ENCODE measurements at places on chromosomes 7 and 10.

DNA sequence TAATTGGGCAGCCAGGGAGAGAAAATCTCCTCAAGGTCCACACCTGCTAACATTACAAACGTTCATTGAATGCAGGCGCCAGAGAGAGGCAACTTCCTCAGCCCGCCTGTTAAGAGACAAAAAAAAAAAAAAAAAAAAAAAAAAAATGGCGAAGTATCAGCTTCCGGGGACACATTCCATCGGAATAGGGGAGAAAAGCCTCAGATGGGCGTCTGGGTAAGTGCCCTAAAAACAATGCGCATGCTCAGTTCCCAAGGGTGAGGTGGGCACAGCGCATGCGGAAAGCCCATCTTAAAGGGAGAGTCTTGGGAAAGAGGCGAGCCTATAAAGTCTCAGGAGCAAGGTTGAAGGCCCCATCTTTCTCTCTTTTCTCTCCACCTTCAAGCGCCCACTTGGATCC lies 1139.7 kb upstream of the CELF2 start:
- DNase-seq = no peak

DNA sequence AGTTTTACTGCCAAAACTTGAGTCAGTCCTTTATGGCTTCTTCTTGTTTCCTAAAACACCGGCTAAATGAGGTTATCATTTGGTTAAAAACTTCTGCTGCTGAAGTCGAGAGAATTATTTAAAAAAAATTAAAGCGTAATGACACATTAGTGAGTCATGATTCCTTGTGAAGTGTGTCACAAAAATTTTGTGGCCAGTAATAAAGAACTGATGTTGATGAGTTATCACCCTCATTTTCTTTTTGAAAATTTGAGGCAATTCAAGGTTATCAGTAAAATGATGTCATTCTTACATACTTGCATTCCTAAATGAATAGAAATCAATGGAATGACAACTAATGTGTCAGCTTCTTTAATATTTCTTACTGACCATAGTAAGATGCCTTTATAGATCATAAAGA lies 427.4 kb downstream of the SORCS3 start:
- DNase-seq = no peak

- no peak for DNase-seq
These were observed 653.1 kb upstream of the C7orf33 start for GRCh38 chr7:147937428-147937827.

DNA sequence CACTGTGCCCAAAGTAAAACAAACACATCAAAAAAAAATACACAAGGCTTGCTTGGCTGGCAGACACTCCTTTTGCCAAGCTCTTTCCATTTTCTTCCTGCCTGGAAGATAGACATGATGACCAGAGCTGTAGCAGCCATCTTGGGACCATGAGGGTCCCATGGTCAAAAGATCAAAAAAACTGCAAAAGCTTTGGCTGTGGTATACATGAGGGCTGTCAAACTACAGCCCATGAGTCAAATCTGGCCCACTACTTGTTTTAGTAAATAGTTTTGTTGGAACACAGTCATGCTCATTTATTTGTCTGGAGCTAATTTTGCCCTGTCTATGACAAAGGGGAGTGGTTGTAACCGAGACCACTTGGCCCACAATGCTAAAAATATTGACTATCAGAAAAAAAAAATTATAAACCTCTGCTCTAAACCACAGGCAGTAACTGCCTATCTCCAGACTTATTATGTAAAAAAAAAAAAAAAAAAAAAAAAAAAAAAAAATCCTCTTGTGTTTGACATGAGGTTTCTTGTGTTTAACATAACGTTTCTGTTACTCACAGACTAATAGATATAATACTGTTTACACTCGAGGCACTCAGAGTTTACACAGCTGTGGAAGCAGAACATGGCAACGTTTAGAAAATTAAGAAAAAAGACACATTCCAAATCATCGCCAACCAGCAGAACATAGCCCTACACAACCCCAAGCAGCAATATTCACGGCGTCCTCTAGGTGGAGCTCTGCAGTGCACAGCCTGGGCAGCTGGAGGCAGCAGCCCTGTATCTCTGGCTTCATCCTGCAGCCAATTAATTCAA lies 36.9 kb downstream of the ASB13 start:
- DNase-seq = peak; percentile 79

GRCh38 chr7:66725843-66726242 lies 14.7 kb upstream of the RABGEF1 start:
- DNase-seq = no peak

GRCh38 chr7:153567426-153567825 lies 484.8 kb upstream of the DPP6 start:
- no peak for DNase-seq

DNA sequence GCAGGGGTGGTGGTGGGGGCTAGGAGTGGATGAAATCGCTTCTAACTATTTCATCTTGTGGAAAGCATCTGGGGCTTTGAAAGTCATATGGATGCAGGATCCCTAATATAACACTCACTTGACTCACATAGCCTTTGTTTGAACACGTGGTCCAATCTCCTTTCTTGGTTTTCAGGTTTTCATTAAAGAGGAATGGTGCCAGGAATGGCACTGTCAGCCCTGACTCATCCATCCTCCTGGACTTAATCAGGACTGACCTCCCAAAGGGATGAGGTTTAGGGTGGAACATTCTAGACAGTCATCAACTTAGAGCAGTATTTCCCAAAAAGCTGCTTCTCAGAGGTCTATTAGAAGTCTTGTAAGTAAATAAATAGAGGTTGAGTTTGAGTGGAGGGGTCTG lies 162.0 kb upstream of the PLXNA4 start:
- DNase-seq = no peak

DNA sequence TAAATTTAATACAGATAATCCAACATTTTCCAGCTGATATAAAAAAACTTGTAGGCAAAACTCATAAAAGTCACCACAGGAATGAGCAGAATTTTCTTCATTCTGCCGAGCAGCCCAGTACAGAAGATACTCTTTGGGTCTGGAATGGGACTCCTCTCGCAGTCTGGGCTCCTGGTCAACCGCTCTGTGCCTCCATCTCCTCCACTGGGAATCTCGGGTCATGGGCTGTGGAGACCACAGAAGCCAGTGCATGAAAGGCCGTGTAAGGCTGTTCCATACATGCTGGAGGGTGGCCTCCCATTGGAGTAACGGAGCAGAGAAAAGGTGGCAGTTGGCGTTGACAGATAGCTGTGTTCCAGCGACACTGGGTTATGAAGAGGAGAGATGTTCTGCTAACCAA lies 616.4 kb upstream of the MGMT start:
- no peak for DNase-seq

DNA sequence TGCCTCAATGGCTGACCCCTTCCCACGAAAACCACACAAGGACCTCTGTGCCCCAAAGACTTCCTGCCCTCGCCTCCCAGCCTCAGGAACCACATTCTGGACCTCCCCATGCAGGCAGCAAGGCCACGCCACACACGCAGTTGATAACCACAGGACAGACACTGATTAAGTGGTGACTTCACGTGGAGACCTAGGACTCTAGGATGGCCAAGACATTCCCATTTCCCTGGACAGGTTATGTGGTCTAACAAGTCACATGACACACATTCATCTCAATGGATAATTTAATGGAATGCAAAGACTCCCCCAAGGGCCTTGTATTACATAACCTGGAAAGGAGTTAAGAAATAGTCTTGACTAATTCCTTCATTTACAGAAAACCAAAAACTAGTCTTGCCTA lies 110.2 kb downstream of the LARP4B start:
- no peak for DNase-seq

DNA sequence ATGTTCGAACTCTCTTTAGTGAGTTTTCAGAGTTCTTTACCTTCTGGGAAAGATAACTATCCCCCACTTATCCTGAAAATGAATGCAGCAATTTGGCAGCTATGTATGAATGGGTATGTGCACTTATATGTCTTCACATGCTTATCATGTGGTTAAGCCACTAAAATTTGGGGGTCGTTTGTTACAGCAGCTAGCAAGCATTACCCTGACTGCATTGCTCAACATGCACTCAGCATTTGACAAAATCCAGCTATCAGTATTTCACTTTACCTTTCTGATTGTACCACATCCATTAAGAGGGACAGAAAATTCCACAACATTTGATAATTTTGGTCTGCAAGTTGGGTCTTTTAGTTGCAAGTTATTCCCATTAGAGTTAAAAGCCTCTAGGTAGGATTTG lies 9.7 kb downstream of the CUZD1 start:
- no peak for DNase-seq

- no peak for DNase-seq
These were observed 516.8 kb upstream of the GALNT17 start for GRCh38 chr7:70615066-70615606.

DNA sequence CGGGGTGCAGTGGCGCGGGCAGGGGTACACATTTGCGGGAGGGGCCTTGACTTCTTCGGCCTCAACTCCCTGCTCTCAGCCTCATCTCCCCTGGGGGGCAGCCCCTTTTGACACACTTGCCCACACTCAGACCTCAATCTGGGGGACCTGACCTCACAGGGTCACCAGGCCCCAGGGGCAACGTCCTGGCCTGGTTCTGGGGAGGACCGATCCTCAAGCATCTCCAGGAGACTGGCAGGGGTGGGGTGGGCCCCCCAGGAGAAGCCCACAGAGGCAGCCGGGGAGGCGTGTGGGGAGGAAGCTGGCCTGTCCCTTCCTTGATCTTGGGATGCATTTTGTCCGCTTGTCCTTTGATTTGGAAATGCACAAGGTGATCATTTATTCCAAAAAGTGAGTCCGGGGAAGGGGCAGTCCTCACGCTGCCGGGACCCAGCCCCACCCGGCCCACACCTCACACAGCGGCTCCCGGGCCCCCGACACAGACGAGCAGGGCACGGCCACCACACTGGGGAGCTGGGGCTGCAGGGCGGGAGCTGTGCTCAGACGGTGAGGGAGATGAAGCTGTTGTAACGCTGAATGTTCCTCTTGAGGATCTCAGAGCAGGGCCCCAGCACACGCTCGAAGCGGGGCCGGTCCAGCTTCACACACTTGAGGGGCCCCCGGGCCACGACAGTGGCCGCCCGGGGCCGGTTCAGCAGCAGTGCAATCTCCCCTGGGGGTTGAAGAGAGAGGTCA lies 30.4 kb upstream of the PDGFA start:
- DNase-seq = no peak

GRCh38 chr7:47807756-47808155 lies 140.5 kb downstream of the PKD1L1 start:
- DNase-seq = no peak

DNA sequence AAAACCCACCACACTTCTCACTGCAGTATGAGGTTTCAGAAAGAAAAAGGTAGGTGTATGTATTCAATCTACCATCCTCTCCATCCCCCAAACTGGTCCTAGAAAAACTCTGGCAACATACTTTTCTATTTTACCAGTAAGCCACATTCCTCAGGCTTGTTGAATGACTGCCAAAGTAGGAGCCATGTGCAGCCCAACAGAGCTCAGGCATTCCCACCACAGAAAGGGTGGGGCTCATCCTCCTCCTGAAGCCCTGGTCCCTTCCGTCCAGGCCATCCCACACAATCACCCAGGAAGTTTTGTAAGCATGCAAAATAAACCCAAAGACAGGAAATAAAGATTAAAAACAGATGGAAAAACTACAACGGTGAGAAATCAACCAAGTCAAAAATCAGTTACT lies 57.2 kb downstream of the MAD1L1 start:
- DNase-seq = no peak

DNA sequence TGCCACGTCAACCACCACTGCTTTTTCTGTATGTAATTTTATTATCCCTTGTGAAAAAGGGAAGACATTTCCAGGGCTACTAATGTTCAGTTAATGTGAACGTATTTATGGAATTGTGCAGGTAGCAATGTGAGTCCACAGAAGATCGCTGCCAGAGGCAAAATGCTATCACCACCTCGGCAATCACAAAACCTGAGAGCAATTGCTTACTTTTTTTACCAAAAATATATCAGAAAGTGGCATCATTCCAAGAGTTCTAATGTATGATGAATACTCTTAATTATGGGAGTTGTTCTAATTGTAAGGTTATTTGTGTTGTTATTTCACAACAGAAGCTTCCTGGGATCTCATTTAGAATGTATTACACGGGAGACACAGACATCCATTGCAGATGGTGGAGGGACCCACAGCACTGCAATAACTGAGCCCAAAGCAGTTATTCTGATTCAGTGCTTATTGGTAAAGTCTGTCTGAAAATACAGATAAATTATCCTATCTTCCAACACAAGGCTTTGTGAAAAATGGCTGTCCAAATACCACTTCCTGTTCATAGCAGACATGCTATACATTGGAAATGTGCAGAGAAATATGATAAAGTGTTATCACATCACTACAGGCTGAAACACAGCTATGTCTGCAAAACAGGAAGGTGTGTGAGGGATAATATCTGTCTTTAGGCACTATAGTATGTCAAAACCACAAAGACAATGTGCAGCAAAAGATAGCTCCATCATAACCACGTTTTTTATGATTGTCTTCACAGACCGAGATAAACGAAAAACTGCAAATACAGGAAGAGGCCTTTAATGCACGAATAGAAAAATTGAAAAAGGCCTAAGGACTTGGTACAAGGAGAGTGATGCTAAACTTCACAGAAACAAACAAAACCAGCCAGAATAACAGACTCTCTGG lies 102.7 kb downstream of the CABCOCO1 start:
- no peak for DNase-seq

DNA sequence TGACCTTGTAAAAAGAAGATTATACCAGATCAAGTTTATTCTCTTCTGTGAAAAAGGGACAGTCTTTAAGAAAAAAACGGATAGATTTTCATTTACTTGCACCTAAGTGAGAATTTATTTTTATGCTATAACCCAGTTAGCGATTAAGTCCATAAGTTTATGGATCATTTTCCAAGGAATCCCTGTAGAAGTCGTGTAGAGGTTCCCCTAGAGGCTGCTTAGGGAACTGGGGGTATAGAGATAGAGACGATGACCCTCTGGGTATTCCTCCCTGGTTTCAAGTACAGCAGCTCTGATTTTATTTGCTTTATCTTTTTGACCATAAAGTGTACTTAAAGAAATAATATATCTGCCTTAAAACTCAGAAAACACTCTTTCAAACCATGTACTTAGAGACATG lies 648.4 kb upstream of the LRRTM3 start:
- no peak for DNase-seq

GRCh38 chr7:149635561-149636329 lies 137.6 kb downstream of the ZNF467 start:
- no peak for DNase-seq

GRCh38 chr7:93964813-93965212 lies 39.3 kb downstream of the BET1 start:
- no peak for DNase-seq

DNA sequence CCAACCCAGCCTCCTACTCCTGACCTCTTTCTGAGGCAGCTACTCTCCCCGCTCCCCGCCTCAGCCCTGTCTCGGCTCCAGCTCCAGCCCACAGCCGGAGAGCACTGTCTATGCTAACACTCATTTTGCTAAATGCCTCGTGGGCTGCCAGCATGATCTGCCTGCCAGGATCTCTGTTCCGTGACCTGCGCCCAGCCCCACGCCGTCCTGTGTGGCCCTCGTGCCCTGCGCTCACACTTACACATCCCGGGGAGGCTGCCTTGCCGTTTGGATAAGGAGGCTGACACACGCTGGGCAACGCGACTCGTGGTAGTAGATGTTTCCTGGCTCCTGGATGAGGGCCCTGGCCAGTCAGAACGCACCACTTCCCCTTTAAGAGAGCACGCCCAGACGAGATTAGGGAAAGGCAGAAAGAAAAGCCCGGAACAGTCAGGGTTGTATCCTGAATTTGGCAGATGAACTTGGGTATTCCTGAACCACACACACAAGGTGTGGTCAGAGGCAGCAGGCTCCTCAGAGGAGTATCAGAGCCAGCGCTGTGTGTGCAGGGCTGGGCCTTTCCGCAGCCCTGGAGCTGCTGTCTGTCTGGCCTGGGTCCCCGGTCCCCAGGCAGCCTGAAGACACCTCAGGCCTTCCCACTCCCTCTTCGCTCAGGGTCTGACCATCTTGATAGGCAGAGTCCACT lies 97.7 kb upstream of the EFCAB10 start:
- no peak for DNase-seq

- DNase-seq = no peak
These were observed 88.8 kb downstream of the TFEC start for GRCh38 chr7:115941703-115942268.

All from activated T-helper 1 cell treated with anti-CD3 and anti-CD28 coated beads, Interleukin-2, amount 50 U/mL, for 16 hours (primary cell).